ENCODE measurements at places on chromosomes 3 and 15.

- no peak for DNase-seq
These were observed 1191.2 kb downstream of the NSUN3 start for GRCh38 chr3:95254061-95254460.

GRCh38 chr15:98289747-98290146 lies 329.2 kb downstream of the ARRDC4 start:
- no peak for DNase-seq

DNA sequence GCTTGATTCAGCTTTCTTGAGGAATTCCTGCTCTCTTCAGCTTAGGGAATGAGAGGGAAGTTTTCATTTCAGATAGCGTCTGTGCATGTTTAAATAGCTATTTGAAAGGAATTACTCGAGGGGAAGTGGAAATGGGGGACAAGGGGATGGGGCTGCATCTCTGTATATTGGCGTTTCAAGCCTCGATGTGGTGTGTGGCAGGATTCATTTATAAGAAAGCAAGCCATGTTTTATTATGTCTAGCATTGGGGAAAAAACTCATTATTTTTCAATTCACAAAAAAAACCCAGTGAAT lies 1.0 kb downstream of the ATP2C1 start:
- DNase-seq, result no peak

GRCh38 chr3:87710511-87710910 lies 348.3 kb downstream of the CGGBP1 start:
- no peak for DNase-seq

DNA sequence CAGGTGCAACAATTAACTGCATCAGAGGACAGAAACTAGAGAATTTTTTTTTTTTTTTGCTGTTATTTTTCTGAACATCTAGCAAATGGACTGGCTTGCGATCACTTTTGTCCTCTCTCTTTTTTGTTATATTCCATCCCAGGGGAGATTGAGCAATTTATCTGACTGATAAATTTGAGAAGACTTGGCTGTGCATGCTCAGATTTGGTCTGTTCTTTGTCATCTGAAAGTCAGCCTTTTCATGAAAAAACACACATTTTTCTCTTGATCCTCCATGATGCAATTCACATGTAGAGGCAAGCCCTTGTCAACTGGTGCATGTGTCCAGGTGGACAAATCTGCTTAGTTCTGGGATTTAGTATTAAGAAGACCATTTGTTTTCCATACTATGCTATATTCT lies 309.3 kb downstream of the LRRC3B start:
- no peak for DNase-seq

- DNase-seq, result no peak
These were observed 6.8 kb upstream of the FBLN2 start for GRCh38 chr3:13542142-13542541.

DNA sequence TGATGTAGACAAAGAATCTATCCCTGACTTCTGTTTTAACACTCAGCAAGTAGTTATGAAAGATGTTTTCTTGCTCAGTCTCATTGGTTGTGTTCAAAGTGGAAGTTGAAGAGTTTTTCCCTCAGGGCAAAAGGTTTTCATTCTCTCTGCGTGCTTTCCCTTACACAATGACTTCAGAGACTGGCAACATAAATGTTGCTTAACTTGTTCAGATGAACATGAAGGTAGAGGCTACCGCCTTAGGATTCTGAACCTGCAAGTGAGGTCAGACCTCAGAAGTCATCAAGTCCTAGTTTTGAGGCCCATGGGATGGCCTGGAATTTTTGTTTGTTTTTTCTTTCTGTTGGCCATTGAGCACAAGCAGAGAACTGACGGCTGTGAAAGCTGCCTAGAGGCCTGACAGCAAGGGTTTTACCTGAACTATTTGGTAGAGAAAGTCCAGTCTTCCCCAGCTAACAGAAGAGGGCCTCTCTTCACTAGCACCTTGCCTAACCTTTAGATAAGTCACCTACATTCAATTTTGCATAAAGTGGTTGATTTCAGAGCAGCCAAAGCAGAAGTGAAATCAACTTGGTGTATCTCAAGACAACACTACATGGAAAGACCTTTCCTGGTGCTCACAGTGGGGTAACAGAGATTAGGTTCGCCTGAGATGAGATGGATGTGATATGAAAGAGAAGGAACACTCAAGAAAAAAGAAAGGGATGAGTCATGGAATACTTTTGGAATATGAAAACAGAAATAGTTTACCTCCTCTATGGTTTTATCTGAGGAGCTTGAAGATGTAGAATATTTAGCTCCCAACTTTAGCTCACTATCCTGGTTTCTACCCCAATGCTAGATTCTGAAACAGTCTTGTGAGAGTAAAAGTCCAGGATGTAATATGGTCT lies 53.6 kb upstream of the AP4E1 start:
- DNase-seq, result peak; percentile 40

DNA sequence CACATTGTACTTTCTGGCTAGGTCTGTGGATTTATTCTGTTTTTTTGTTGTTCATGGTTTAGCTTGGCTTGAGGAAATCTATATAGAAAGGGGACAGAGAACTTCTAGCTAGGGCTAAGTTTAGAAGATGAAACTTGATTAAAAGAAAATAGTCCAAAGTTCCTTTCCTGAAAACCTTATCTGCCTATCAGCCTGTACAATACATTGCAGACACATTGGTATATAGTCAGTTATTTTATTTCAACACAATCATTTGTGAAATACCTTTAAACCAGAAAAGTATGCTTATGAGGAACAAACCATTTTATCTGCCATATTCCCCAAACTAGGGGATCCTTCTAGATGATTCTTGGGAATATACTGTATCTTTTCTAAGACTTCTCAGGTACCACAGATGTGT lies 147.3 kb upstream of the CGNL1 start:
- DNase-seq, result no peak

DNA sequence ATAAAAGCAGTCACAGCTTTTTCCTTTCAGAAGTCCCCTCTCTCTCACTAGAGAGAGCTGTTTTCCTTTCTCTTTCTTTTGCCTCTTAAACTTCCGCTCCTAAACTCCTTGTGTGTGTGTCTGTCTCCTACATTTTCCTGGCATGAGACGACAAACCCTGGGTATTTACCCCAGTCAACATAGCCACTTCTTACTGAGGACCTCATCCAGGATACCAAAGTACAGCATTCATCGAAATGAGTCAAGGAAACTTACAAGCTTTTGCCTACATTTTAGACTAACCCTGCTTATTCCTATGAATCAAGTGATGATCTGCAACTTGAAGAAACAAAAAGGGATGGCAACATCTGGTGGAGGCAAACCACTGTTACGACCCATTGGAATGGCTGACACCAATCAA lies 16.7 kb downstream of the PATL2 start:
- no peak for DNase-seq

GRCh38 chr3:152780553-152780952 lies 54.4 kb upstream of the P2RY1 start:
- DNase-seq, result no peak

DNA sequence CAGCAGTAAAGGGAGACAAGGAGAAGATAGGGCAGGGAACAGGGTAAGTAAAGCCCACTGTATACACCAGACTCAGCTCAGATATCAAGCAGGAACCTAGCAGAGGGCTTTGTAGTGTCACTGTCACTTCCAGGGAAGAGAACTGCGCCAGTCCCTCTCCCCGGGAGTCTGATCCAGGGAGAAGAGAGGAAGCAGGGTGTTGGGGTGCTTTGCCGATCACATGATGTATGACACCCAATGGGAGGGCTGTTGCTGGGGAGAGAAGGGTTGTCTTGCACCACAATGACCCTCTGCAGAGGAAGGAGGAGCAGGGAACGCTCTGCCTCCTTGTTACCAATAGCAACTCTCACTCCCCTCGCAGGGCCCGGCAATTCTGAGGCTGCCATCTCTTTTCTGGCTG lies 147.2 kb upstream of the SLC2A2 start:
- DNase-seq, result peak; percentile 53

- no peak for DNase-seq
These were observed 35.8 kb downstream of the IFT122 start for GRCh38 chr3:129475863-129476262.

- DNase-seq, result peak; percentile 90
These were observed 7.5 kb downstream of the ADPRH start for GRCh38 chr3:119586733-119587172.

GRCh38 chr3:38226273-38226672 lies 39.3 kb upstream of the SLC22A13 start:
- peak; percentile 31 for DNase-seq

GRCh38 chr3:107117922-107118536 lies 259.2 kb upstream of the CCDC54 start:
- peak; percentile 23 for DNase-seq

GRCh38 chr3:99699841-99700240 lies 61.4 kb downstream of the COL8A1 start:
- no peak for DNase-seq

DNA sequence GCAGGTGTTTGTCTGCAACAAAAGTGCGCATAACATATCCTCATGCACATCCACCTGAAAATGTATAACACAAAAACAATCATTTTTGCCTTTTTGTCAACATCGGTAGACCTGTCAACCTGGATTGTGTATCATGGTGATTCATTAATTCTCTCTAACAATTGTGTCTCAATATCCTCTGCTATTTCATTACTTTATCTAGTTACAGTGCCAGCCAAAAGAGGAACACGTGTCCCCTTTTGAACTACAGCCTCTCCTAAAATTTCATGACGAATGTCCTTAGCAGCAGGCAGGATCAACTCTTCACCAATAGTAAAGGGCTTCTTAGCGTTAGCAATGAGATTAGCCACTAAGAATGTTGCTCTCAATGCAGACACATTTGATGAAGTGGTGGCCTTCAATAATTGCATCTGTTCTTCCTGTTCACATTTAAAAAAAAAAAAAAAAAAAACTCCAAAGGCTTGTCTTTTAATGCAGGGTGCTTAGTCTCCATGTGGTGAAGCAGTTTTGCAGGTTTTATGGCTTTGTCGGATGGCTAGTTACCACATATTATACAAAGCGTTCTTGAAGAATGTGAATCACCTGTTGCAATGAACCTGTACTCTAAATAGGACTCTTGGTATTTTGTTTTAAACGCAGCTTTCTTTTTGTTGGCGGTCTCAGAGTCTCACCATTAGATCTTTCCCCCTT lies 45.7 kb upstream of the MCTP2 start:
- DNase-seq, result no peak

DNA sequence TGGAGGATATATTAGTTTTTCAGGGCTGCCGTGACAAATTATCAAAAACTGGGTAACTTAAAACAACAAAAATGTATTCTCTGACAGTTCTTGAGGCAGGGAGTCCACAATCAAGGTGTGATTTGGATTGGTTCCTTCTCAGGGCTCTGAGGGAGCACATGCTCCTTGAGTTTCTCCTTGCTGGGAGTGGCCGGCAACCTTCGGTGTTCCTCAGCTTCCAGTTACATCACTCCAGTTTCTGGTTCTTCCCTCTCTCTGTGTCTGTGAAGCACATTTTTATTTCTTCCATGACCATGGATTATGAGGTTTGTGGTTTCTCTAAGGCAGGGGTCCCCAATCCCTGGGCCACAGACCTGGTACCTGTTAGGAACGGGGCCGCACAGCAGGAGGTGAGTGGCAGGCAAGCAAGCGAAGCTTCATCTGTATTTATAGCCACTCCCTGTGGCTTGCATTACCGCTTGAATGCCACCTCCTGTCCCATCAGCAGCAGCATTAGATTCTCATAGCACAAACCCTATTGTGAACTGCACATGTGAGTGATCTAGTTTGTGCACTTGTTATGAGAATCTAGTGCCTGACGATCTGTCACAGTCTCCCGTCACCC lies 24.3 kb downstream of the LRRC28 start:
- no peak for DNase-seq

DNA sequence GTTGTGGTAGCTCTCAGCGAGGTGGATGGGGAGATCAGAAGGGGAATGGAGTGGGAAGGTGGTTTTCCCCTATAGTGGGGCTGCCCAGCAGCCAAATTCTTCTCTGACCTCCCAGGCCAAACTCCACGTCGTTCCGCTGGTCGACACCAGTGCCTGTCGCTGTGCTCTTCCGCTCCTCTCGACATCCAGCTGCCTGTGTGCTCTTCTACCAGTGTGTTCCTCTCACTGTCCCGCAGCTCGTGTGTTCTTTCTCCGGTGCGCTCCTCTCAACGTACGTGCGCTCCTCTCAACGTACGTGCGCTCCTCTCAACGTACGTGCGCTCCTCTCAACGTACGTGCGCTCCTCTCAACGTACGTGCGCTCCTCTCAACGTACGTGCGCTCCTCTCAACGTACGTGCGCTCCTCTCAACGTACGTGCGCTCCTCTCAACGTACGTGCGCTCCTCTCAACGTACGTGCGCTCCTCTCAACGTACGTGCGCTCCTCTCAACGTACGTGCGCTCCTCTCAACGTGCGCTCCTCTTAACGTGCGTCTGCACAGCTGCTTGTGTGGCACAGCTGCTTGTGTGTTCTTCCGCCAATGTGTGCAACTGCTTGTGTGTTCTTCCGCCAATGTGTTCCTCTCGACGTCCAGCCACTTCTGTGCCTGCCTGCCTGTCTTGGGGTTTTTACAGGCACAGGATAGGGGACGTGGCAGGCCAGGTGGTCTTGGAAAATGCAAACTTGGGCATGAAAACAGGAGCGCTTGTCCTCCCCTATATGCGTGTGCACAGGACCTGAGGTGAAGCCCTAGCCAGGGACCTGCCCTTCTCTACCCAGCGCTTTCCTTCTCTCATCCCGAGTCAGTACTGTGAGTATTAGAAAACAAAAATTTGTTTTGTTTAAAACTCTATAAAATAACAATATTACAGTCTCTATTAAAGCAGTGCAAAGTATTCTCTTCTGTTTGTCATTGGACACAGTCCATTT lies 991.1 kb downstream of the GBE1 start:
- DNase-seq, result no peak

DNA sequence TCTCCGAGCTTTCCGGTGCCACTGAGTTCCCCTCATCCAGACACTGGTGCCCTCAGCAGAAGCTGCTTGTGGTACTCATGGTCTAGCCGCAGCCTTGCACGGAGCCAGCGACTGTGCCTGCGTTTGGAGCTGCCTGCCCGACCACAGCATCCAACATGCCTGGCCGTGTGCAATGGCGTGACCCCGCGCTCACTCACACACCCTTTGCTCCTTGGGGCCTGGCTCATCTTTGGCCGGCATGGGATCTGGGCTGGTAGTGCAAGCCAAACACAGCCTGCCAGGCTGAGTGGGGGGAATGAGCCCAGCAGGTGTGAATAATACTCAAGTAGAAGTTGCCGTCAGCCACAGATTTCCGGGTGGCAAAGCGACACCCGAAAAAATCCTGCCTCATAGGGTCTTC lies 1178.7 kb upstream of the GBE1 start:
- no peak for DNase-seq

GRCh38 chr3:100045696-100046095 lies 68.6 kb downstream of the FILIP1L start:
- DNase-seq, result peak; percentile 78

DNA sequence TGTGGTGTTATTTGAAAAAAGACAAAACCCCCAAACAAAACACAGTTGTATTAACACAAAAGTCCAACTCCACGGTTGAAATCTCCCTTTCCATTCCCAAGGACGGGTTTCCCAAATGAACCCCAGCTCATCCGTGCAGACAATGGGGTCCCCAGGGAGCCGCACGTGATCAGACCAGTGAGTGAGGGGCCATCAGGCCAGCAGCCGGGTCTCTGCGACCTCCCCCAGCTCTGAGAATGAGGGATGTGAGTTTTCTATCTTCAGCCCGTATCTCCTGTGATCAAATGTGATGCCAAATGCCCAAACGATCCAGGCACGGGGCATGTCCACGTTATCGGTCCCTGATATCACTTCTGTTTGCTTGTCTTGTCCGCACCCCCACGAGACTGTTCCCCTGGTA lies 138.0 kb downstream of the OPA1 start:
- DNase-seq, result no peak

- DNase-seq, result peak; percentile 76
These were observed 89.0 kb downstream of the IQSEC1 start for GRCh38 chr3:12984023-12984823.

GRCh38 chr3:53159156-53160060 lies 1.6 kb upstream of the PRKCD start:
- DNase-seq, result peak; percentile 32

All from suppressor macrophage treated with lipopolysaccharide for 1 hour (primary cell).